ENCODE measurements at places on chromosomes 13 and 19. TPM values are rescaled to one million over a fixed set of nuclear protein-coding genes. Genes with fewer than 3 reads are reported as not detected.
A peak's percentile ranks its signal among the peaks of the same experiment; 100 is the strongest.

GRCh38 chr13:91079176-91079575 is 268.3 kb upstream of the MIR17HG start:
- no peaks in the 10 kb centered on the region for H3K27me3 ChIP-seq
- no peak for DNase-seq
- no peak overlapping the region for H3K4me3 ChIP-seq

DNA sequence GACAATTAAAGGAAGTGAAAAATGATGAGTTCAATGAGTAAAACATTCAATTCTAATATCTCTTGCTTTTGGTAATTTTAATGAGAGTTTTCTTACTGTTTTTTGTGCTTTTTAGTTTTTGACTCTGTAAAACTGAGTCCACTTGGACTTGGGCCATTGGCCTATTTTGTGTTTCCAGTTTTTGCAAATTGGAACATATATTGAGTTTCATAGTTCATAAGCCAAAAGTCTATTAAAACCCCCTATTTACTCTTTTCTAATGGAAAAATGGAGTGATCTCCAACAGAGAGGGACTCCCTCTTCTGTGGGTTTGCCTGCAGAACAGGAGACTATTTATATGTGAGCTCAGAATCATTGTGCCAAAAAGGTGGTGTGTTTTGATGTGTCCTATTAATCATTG is 219.7 kb upstream of the SPRY2 start:
- H3K4me1 ChIP-seq = no peaks in the 10 kb centered on the region
- no peaks in the 10 kb centered on the region for H3K27me3 ChIP-seq
- no peak overlapping the region for H3K27ac ChIP-seq
- no peak for DNase-seq
- H3K4me3 ChIP-seq = no peak overlapping the region
- H3K36me3 ChIP-seq = no peaks in the 10 kb centered on the region

Gene ZMYM5
- 4.9 TPM for polyA plus RNA-seq

DNA sequence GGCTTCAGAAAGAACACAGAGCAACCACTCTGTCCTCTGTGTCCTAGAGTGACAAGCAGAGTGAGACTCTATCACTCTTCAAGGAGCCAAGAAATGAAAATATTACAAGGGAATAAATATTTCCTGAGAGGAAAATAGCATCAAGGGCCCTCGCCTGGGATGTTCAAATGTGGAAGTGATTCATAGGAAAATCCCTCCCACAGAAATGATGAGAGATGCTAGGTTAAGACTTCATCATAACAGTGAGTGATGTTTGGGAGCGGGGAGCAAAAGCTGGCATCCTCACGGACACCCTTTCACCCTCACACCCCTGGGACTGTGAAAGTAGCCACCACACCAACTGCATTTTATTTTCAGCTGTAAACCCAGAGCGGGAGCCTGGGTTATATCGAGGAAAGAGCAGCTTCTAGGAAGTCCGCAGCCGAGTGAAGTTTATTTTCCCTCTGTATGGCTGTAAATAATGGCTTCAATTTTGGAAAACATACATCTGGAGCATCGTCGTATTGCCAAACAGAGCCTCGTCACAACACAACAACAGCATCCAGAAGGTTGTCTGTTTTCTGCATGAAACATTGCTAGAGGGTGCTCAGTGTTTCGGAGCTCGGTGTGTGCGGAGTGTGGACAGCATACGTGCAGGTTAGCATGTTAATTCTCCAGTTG is 54.8 kb downstream of the DLEU7 start:
- H3K4me3 ChIP-seq = no peak overlapping the region
- H3K36me3 ChIP-seq = no peaks in the 10 kb centered on the region
- H3K27me3 ChIP-seq = no peaks in the 10 kb centered on the region
- peaks cover 6% of the 10 kb centered on the region for H3K4me1 ChIP-seq

- H3K27me3 ChIP-seq = no peaks in the 10 kb centered on the region
- H3K36me3 ChIP-seq = peaks cover 11% of the 10 kb centered on the region
- H3K4me3 ChIP-seq = no peak overlapping the region
- no peaks in the 10 kb centered on the region for H3K4me1 ChIP-seq
- no peak for DNase-seq
- H3K27ac ChIP-seq = no peak overlapping the region
These were observed 7.4 kb downstream of the GRIN3B start for GRCh38 chr19:1007399-1008251.

- H3K27ac ChIP-seq = no peak overlapping the region
- H3K36me3 ChIP-seq = no peaks in the 10 kb centered on the region
These were observed 406.8 kb downstream of the MYO16 start for GRCh38 chr13:109036078-109036780.

DNA sequence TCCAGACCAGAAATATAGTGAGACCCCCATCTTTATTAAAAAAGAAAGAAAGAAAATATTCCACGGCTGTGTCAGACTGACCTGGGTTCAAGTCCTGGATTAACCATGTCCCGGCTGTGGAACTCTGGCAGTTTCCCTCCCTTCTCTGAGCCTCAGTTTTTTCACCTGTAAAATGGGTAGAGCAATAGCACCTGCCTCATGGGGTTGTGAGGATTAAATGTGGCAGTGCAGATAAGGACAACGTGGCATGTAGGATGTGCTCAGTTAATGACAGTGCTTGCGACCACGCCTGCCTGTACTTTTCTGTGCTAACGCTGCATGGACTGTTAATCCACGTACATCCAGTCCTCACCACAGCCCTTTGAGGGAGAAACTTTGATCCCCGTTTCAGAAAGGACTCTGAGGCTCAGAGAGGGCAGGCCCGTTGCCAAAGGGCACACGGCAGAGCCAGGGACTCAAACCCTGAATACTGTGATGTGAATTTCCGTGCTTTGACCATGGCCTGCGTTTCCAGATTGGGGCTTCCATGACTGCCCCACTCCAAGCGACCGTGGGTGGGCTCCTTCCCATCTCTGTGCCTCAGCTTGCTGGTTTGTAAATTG is 16.1 kb downstream of the SBK2 start:
- no peaks in the 10 kb centered on the region for H3K36me3 ChIP-seq
- H3K4me3 ChIP-seq = no peak overlapping the region
- no peak overlapping the region for H3K27ac ChIP-seq
- DNase-seq = no peak
- no peaks in the 10 kb centered on the region for H3K4me1 ChIP-seq

- H3K27ac ChIP-seq = peak overlapping the region; percentile 96
- peak overlapping the region; percentile 80 for H3K4me3 ChIP-seq
- peaks cover 2% of the 10 kb centered on the region for H3K4me1 ChIP-seq
- no peaks in the 10 kb centered on the region for H3K27me3 ChIP-seq
- peaks cover 47% of the 10 kb centered on the region for H3K36me3 ChIP-seq
These were observed 483 bp downstream of the HNRNPL start for GRCh38 chr19:38849147-38849859.

DNA sequence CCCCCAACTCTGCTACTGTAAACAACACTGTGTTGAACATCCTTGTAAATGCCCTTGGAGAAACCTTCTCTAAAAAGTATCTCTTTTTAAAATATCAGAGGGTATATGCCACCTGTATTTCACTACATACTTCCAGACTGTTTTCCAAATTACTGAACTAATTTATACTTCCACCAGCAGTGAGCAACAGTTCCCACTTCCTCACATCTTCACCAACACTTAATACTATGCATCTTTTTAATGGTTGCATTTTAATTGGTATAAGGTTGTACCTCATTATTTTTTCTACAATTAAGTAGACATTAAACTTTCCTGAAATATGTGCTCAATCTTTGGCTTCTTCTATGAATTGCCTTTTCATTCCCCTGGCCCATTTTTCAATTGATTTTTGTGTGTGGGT is 21.8 kb downstream of the CLEC4M start:
- H3K4me3 ChIP-seq = no peak overlapping the region
- H3K36me3 ChIP-seq = no peaks in the 10 kb centered on the region
- peaks cover 31% of the 10 kb centered on the region for H3K27me3 ChIP-seq
- no peak overlapping the region for H3K27ac ChIP-seq

- H3K36me3 ChIP-seq = no peaks in the 10 kb centered on the region
- peaks cover 7% of the 10 kb centered on the region for H3K4me1 ChIP-seq
- no peaks in the 10 kb centered on the region for H3K27me3 ChIP-seq
- H3K27ac ChIP-seq = no peak overlapping the region
- H3K4me3 ChIP-seq = peak overlapping the region; percentile 24
These were observed 8.3 kb downstream of the ZNF160 start for GRCh38 chr19:53094754-53095575.

Gene CRX
- polyA plus RNA-seq = 0.08 TPM

Gene CEACAM4
- polyA plus RNA-seq = not detected

DNA sequence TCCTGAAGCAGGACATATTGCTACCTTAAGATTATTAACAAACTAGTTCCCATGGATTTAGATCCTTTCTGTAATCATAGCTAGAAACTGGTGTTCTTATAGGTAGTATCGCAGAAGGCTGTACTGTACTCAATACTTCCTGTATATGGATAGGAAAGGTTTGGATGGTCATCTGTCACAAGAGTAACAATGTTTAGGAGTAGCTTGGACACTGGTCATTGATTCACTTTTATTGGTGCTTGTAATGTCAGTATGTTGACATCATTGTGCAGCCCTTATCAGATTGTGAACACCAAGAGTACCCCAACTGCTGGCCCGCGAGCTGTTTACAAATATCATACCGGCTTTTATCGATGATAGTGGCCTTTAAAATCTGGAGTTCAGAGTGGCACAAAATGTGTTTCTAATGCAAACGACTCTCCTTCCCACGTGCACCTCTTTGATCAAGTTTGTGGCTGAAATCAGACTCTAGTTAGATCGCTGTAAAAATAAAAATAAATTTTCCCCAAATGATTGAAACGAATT is 605 bp upstream of the CDK8 start:
- H3K4me1 ChIP-seq = no peaks in the 10 kb centered on the region
- H3K36me3 ChIP-seq = no peaks in the 10 kb centered on the region
- H3K27ac ChIP-seq = no peak overlapping the region
- no peak for DNase-seq
- H3K4me3 ChIP-seq = peak overlapping the region; percentile 89

- H3K27me3 ChIP-seq = no peaks in the 10 kb centered on the region
- H3K36me3 ChIP-seq = no peaks in the 10 kb centered on the region
- no peak overlapping the region for H3K4me3 ChIP-seq
- no peak overlapping the region for H3K27ac ChIP-seq
- H3K4me1 ChIP-seq = no peaks in the 10 kb centered on the region
These were observed 334.5 kb downstream of the RFC3 start for GRCh38 chr13:34152409-34152808.

GRCh38 chr19:39737351-39737750 is 478 bp downstream of the CLC start:
- H3K4me1 ChIP-seq = no peaks in the 10 kb centered on the region
- no peaks in the 10 kb centered on the region for H3K27me3 ChIP-seq
- H3K27ac ChIP-seq = no peak overlapping the region
- H3K4me3 ChIP-seq = no peak overlapping the region
- no peaks in the 10 kb centered on the region for H3K36me3 ChIP-seq
- DNase-seq = no peak

DNA sequence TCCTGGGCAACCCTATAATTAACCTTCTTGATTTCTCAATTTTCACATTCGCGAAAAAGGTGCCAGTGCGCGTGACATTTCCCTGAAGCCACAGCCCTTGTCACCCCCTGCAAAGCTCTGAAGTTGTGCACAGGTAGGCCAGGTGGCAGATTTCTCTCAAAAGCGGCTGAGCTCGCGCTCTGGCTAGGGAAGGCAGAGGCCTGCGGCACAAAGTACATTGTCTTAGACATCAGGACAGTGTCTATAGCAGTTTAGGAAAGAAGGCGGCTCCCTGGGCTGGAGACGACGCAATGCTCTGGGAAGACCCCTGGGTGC is 42.9 kb upstream of the ZNF14 start:
- no peaks in the 10 kb centered on the region for H3K4me1 ChIP-seq
- peak overlapping the region; percentile 94 for H3K4me3 ChIP-seq
- H3K27ac ChIP-seq = peak overlapping the region; percentile 53
- H3K27me3 ChIP-seq = no peaks in the 10 kb centered on the region
- no peaks in the 10 kb centered on the region for H3K36me3 ChIP-seq
- DNase-seq = no peak

- no peak overlapping the region for H3K27ac ChIP-seq
- no peaks in the 10 kb centered on the region for H3K36me3 ChIP-seq
- H3K27me3 ChIP-seq = no peaks in the 10 kb centered on the region
- H3K4me3 ChIP-seq = no peak overlapping the region
These were observed 94.3 kb downstream of the ERCC5 start for GRCh38 chr13:102940143-102940542.

DNA sequence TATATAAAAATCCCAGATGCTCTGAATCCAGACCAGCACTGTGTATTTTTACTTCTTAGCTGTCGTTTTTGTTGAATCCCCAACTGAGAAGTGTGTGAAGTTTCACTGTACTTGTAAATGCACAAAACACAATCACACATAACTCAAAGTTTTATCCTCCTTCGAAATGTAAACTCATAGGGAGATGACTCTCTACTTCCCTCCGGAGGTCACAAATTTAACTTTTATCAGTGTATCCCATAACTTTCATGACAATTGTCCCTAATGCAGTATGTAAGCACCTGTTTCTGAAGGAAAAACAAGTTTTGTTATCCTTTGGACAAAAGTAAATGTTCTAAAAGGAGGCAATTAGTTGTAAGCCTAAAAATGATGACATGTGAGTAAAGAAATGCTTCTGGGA is 665.0 kb upstream of the SLITRK6 start:
- no peaks in the 10 kb centered on the region for H3K36me3 ChIP-seq
- H3K27ac ChIP-seq = no peak overlapping the region
- no peaks in the 10 kb centered on the region for H3K27me3 ChIP-seq

Gene VPS36
- polyA plus RNA-seq = 8.8 TPM

Gene PTGIR
- polyA plus RNA-seq = 0.15 TPM

DNA sequence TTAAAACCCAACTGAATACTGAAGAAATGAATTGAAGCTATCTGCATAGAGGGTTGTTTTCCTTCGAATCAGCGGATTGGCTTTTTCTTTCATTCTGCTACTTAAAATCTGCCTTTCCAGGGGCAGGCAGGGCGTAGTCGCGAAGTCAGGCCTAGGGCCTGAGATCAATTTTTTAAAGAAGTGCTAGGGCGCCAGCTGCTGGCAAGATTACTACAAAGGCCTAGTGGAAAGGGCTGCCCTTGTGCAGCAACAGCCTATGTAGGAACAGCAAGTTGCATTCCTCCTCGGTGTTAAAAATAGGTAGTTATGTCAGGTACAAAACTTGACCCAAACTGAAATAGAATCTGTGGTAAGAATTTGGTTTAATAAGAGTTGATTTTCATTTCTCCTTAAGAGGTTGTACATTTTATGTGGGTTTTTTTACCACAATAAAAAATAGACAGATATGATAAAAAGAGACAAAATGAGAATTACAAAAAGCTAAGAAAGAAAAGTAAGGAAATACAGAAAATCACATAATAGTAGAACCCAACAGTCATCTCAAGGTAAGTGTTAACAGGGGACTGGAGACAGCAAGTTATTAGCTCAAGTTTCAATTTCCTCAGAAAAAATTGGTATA is 9.5 kb upstream of the URAD start:
- H3K4me1 ChIP-seq = peaks cover 8% of the 10 kb centered on the region
- H3K36me3 ChIP-seq = no peaks in the 10 kb centered on the region
- H3K27me3 ChIP-seq = no peaks in the 10 kb centered on the region
- no peak for DNase-seq
- no peak overlapping the region for H3K27ac ChIP-seq

Gene UBE2L5
- not detected for polyA plus RNA-seq

DNA sequence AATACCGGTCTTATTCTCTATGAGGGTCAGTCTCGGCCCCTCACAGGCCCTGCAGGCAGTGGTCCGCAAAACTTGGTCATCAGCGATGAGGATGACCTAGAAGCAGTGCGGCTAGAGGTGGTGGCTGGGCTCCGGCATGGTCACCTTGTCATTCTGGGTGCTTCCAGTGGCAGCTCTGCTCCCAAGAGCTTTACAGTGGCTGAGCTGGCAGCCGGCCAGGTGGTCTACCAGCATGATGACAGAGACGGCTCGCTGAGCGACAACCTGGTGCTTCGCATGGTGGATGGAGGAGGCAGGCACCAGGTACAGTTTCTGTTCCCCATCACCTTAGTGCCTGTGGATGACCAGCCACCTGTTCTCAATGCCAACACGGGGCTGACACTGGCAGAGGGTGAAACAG is 1.8 kb downstream of the FREM2 start:
- no peaks in the 10 kb centered on the region for H3K36me3 ChIP-seq
- peak overlapping the region; percentile 82 for H3K4me3 ChIP-seq
- H3K4me1 ChIP-seq = peaks cover 2% of the 10 kb centered on the region
- H3K27me3 ChIP-seq = peaks cover 12% of the 10 kb centered on the region
- DNase-seq = no peak

Measured in H1 (cell line).